ENCODE measurements at places on chromosomes 6 and 20.

GRCh38 chr20:40810332-40811000 is 121.4 kb upstream of the MAFB start:
- DNase-seq, result no peak

- DNase-seq, result no peak
Observed at GRCh38 chr6:161076181-161076677, 84.7 kb downstream of the MAP3K4 start.

DNA sequence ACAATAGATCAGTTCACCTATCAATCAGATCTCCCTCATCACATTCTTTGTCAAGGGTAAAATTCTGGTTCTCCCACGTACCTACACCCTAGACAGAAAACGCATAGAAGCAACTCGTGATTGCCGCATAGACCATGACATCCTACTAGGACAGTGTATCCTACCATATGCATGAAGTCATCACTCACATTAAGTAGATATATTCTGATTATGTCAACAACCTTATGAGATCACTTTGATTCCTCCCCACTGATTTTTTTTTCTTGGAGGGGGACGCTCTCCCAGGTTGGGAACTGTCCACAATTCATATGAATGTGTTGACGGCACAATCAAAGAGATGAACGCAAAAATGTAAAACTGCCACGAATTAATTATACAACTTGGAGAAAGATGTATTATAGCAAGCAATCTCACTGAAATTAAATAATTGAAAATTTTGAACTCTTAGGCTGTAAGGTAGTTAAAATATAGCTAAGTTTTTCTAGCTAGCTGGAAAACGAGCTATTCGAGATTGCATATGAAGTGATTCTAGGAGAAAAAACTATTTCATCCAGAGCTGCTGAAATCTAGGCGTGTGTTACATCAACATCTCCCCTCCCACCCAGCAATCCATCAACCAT is 82.5 kb upstream of the CCDC28A start:
- no peak for DNase-seq

- no peak for DNase-seq
Observed at GRCh38 chr20:63961664-63962425, 5.6 kb upstream of the UCKL1 start.

GRCh38 chr6:154617175-154617574 is 106.7 kb upstream of the CNKSR3 start:
- no peak for DNase-seq
